ENCODE measurements at places on chromosomes 13 and 19. TPM values are rescaled to one million over a fixed set of nuclear protein-coding genes. Genes with fewer than 3 reads are reported as not detected.

Gene TMEM38A
- polyA plus RNA-seq, result 1.1 TPM

Gene CHAF1A
- polyA plus RNA-seq, result 27.0 TPM

Gene CYP4F8
- polyA plus RNA-seq, result not detected

Gene SMAD9
- polyA plus RNA-seq, result 0.05 TPM

Gene LMTK3
- 5.6 TPM for polyA plus RNA-seq

All from A549 (cell line).